ENCODE measurements at places on chromosomes 2 and 18.

DNA sequence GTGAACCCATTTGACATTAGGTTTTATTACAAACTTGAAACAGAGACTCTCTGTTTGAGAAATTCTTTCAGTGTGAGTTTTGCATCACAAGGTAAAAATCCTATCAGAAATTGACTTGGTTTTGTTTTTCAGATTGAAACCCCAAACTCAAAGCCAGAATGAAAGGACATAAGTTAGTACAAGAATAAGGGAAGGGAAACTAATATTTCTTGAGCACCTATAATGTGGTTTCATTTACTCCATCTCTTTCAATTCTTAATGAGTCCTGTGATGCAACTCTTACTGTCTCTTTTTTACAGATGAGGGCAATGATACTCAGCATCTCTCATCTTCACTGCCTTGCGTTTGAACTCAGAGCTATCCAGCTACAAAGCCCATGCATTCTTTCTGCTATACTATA is 210.0 kb upstream of the SIX3 start:
- DNase-seq: no peak

- DNase-seq: no peak
These were observed 22.6 kb downstream of the FOXI3 start for GRCh38 chr2:88429929-88430328.

- no peak for DNase-seq
These were observed 49.2 kb upstream of the LGALSL start for GRCh38 chr2:64404743-64405142.

DNA sequence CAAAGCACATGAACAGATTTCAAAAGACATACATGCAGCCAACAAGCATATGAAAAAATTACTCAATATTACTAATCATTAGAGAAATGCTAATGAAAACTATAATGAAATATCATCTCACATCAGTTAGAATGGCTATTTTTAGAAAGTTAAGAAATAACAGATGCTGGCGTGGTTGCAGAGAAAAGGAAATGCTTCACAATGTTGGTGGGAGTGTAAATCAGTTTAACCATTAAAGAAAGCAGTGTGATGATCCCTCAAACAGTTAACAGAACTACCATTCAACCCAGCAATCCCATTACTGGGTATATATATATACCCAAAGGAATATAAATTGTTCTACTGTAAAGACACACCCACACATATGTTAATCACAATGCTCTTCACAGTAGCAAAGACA is 117.7 kb upstream of the SETBP1 start:
- no peak for DNase-seq

- no peak for DNase-seq
These were observed 133.0 kb upstream of the CELF4 start for GRCh38 chr18:37698508-37699040.

DNA sequence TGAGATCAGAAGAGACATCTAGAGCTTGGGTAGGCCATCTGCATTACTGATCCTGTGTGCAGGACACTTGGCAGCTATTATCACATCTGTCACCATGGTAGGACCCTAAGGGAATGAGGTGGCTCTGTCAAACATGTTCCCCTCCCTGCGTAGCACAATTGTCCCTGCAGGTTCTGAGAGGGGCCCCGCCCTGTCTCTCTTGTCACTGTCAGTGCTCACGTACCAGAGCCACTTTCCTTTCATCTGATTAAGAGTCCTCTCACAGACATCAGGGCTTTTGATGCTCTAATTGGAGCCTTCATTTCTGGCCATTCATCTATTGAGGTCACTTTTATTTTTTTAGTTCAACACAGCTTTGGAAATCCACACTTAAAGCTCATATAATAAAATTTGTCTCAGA is 38.5 kb downstream of the NEB start:
- DNase-seq: no peak

- DNase-seq: no peak
These were observed 504.5 kb upstream of the VRK2 start for GRCh38 chr2:57542081-57542480.

DNA sequence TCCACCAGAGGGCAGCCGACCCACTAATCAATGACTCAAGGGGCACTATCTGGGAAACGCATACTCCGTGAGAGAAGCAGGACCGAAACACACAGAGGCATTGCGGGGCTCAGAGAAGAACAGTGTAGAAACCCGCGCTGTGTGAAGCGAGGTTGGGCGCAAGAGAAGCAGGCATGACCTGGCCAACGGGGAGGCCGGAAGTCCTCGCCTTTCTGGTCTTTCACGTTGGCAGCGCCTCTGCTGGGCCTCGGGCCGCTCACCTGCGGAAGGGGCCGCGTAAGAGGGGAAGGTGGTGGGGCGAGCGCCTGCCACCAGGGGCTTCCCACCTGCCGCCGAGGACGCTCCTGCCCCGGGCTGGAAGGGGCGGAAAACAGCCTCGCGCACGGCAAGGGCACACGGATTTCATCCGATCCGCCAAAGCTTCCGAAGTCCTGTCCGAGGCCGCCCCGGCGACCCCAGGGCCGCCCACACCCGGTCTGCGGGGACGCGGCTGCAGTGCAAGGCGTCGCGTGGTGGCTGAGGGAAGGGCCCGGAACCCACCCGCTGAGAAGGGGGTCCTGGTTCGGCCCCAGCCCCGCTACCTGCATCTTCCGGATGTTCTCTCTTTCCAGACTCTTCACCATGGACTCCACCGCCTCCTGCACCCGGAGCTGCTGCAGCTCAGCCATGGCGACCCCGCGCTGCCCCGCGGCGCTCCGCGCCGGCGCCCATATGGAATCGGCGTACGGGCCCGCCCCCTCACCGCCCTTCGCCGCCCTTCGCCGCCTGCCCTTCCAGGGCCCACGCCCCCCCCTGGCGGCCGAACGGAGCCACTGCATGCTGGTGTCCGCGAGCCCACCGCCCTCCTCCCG is at the start of gene FAM136A:
FAM136A (minus strand) TSS at position 724 of the 851 bp plus-strand sequence; CDS start at position 668, 56 bp downstream.
- peak; percentile 91 for DNase-seq

DNA sequence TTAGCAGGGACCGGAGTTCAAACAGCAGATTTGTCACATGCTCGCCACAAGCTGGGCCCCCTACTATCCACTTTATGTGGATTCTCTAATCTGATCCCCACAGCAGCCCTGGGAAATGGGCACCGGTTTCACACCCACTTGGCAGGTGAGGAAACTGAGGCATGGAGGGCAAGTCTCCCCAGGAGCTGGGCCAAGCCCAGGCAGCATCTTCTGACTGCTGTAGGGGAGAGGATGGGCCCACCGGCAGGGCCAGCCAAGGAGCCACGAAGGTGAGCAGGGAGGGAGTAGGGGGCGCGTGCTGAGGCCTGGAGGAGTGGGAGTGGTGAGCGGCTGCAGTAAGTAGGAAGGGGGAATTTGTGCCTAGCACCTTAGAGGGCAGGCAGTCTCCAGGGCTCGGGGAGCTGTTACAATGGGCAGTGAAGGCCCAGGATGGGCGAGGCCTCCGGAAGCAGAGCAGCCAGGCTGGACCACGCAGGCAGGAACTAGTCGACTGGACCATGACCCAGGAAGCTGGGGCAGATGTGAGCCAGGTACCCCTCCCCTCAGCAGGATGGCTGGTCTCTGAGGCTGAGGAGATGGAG is 37.1 kb downstream of the COA5 start:
- no peak for DNase-seq

- DNase-seq: no peak
These were observed 99.0 kb downstream of the FAM124B start for GRCh38 chr2:224302952-224303351.

DNA sequence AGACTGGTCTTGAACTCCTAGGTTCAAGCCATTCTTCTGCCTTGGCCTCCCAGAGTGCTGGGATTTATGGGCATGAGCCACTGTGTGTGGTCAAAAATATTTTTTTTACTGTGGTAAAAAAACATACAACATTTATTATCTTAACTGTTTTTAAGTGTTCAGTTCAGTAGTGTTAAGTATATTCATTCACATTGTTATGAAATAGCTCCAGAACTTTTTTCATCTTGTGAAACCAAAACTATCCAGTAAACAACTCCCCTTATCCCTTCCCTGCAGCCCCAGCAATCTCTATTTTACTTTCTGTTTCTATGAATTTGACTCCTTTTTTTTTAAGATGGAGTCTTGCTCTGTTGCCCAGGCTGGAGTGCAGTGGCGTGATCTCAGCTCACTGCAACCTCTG is 9.3 kb downstream of the RMC1 start:
- DNase-seq: peak; percentile 30

DNA sequence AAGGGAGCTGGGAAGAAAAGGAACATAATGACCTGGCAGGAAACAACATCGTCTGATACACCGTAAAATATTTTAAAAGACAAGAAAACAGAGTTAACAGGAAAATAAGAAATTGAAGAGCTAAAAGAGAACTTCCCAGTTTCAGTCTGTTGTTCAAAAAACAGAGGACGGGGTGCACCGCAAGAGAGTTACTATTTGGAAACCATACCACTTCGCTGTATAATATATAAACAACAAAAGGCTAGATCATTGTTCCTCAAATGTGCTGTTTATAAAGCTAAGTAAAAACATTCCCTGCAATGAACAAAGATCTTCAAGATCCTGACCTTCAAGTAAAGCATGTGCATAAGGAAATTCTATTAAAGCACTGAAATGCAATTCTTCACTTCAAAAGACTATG is 2.1 kb downstream of the PPP3R1 start:
- DNase-seq: no peak

DNA sequence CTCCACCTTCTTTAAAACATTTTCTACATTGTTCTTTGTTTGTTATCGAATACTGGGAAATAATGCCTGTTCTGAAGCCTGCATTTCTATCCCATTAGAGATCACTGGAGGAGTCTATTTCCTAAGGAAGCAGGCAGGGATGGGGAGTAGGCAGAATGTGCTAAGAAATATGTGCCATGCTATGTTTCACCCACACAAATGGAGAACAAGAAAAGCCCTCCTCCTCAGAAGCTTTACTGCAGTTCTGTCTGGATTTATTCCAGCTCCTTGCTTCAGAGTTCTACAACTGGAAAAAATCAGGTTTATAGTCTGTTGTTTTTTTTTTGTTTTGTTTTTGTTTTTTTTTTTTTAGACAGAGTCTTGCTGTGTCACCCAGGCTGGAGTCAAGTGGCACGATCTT is 825.1 kb downstream of the SLC4A3 start:
- no peak for DNase-seq

DNA sequence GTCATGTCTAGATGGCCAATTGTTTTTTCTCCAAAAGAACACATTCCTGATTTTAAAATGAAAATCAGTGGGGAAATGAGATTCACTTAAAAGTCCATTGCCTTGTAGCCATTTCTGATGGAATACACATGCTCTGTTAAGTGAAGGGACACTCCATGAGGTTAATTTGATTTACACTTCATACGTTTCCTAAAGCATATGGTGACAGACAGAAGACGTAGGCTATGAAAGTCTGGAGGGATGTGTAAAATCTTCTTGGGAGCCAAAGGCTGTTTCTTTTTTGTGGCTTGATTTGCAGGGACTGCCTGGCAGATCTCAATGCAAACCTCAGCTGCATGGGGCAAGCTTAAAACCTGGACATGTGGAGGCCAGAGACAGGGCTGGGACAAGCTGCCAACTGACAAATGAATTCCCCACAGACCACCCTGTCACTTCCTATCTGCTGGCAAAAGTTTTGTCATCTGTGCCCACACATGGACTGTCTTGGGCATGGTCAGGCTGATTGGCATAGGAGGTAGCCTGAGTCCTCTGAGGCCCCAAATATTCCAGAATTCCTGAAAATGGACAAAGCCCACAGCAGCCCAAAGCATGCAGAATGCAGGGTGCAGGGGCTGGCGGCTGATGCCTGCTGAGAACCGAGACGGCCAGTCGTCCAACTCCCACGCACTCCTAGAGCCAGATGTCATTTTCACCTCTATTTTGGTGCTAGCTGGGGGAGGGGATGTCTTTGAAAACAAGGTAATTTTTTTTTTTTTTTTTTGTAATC is 73.9 kb downstream of the SDC1 start:
- no peak for DNase-seq

DNA sequence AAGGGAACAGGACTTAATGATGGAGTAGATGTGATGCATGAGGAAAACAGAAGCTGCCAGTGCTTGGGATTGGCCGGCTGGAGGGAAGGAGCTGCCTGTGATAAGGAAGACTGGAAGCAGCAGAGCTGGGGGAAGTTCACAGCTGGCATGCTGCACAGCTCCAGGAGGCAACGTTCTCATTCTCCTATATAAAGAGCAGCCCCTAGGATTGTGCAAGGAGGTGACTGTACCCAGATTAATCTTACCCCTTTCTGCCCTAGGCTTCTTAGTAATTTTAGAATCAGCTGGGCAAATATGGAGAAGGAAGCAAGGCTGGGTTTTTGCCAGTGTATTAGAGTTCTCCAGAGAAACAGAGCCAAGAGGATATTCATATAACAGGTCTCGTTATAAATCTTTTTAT is 155.8 kb downstream of the ALPK2 start:
- DNase-seq: no peak

GRCh38 chr2:138177693-138178092 is 213.4 kb downstream of the HNMT start:
- no peak for DNase-seq

GRCh38 chr2:191878548-191879279 is 31.8 kb upstream of the CAVIN2 start:
- DNase-seq: no peak

DNA sequence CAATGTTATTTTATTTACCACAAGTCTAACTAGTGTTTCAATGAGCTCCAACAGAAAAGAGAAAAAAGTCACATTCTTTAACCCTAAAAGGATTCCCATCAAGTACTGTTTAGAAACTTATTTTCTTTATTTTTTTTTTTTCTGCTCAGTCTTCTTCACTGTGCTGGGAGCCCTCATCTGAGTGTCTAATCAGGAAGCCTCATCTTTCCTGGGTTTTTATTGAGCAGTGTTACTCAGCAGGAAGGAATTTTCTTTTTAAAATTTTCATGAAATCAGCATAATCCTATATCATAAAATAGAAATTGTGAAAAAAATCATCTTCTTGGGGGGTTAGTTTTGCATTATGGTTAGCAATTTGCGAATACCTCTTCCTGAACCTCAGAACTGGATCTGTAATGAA is 453.8 kb downstream of the CDH2 start:
- DNase-seq: no peak

DNA sequence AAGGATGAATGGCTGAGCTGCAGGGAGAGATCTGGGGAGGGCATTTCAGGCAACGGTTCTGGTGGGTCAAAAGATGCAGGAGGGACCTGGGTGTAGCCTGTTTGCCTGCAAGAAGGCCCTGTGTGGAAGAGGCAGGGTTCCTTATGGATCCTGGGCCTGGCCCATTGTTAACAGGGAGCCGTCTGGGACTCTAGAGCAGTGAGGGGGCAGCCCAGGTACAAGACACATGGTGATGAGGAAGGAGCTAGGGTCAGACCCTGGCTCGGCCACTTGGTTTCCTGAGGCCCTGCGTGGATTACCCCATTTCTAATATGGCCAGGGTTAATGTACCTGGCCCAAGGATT is 124.9 kb downstream of the GLI2 start:
- DNase-seq: no peak

GRCh38 chr2:68839260-68839833 is 31.9 kb downstream of the BMP10 start:
- peak; percentile 63 for DNase-seq

- DNase-seq: no peak
These were observed 1378.4 kb upstream of the PIK3C3 start for GRCh38 chr18:40576507-40577115.

- no peak for DNase-seq
These were observed 50.1 kb downstream of the ITGAV start for GRCh38 chr2:186639939-186640338.

All from suppressor macrophage treated with lipopolysaccharide for 1 hour (primary cell).